ENCODE measurements at places on chromosomes 3 and 15. TPM values are rescaled to one million over a fixed set of nuclear protein-coding genes. Genes with fewer than 3 reads are reported as not detected.

CCR2 gene
- total RNA-seq, result not detected

CCR9 gene
- total RNA-seq, result not detected

IL5RA gene
- not detected for total RNA-seq

DNA sequence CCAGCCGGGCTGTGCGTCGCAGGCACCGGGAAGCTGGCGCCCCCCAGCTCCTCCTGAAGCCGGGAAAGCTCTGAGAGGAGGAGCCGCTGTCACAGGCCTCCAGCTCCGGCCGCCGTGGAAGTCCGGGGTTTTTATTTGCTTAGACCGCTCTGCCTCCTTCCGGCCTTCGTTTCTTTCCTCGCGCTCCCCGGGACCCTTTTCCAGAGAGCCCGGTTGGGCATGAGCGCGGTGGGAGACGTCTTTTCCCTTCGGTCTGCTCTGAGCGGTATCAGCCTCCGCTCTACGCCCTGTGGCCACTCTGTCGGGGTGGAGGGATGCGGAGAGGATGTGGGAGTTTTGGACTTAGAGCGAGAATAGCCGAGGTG, 559 bp downstream of the SENP5 start:
- H3K27me3 ChIP-seq, result no peaks in the 10 kb centered on the region
- peak overlapping the region; percentile 40 for H3K27ac ChIP-seq
- peaks cover 15% of the 10 kb centered on the region for H3K4me1 ChIP-seq
- DNase-seq, result no peak

GRCh38 chr15:62430552-62430951, 265.5 kb upstream of the C2CD4B start:
- H3K36me3 ChIP-seq, result no peaks in the 10 kb centered on the region
- no peak overlapping the region for H3K4me3 ChIP-seq
- no peak for DNase-seq

DNA sequence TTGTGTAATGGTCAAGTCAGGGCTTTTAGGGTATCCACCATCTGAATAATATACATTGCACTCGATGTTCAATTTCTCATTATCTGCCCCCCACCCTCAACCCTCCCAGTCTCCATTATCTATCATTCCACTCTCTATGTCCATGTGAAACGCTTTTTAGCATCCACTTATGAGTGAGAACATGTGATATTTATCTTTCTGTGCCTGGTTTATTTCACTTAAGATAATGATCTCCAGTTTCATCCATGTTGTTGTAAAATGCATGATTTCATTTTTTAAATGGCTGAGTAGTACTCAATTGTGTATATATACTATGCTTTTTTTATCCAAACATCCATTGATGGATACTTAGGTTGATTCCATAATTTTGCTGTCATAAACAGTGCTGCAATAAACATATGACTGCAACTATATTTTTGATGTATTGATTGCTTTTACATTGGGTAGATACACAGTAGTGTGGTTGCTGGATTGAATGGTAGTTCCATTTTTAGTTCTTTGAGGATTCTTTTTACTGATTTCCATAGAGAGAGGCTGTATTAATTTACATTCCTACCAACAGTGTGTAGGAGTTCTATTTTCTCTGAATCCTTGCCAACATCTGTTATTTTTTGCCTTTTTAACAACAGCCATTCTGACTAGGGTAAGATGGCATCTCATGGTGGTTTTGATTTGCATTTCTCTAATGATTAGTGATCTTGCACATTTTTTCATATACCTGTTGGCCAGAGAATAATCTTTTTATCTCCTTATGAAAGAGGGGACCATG, 332.9 kb upstream of the TGFBR2 start:
- no peak overlapping the region for H3K4me3 ChIP-seq
- no peaks in the 10 kb centered on the region for H3K36me3 ChIP-seq
- H3K27ac ChIP-seq, result no peak overlapping the region

GRCh38 chr3:142215106-142215505, 10.3 kb downstream of the GK5 start:
- H3K27me3 ChIP-seq, result no peaks in the 10 kb centered on the region
- DNase-seq, result no peak
- H3K4me1 ChIP-seq, result no peaks in the 10 kb centered on the region
- no peaks in the 10 kb centered on the region for H3K36me3 ChIP-seq
- no peak overlapping the region for H3K4me3 ChIP-seq

DNA sequence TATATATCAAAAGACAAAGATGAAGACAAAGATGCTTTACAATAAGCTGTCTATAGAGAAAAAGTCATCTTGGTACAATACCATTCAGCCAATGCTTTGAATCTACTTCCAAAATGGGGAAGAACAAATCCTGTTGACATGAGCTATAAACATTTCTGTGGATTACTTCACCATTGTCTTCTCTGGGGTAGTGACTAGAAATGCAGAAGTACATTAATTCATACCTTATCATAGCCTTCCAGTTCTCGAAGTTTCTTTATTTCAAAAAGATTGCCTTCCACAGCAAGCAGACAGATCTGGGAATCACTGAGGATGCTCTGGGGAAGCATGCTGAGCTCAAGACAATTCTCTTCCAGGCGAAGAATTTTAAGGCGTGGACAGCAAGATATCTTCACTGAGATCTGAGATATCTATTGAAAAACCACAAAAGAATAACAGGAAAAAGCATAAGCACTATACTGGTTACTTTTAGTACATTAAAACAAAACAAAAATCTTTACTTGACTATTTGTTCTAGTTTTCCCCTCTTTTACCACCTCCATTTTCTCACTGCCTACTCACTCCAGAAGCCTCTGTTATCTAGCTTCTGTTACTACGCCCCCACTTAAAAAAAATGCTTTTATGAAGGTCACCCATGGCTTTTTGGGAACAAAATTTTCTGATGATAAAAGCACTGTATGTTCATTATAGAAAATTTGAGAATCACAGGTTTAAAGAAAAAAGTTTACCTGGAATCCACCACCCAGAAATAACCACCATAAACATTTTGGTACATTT, 3.6 kb downstream of the LRRC57 start:
- H3K4me1 ChIP-seq, result peaks cover 13% of the 10 kb centered on the region
- DNase-seq, result no peak
- no peaks in the 10 kb centered on the region for H3K27me3 ChIP-seq
- H3K27ac ChIP-seq, result no peak overlapping the region
- no peaks in the 10 kb centered on the region for H3K36me3 ChIP-seq

GRCh38 chr3:156705761-156706616, 31.6 kb downstream of the TIPARP start:
- peak; percentile 52 for DNase-seq
- peak overlapping the region; percentile 26 for H3K27ac ChIP-seq
- H3K27me3 ChIP-seq, result no peaks in the 10 kb centered on the region
- H3K4me1 ChIP-seq, result no peaks in the 10 kb centered on the region
- no peak overlapping the region for H3K4me3 ChIP-seq

All from PC-9 (cell line).